ENCODE measurements at places on chromosomes 4 and X.

DNA sequence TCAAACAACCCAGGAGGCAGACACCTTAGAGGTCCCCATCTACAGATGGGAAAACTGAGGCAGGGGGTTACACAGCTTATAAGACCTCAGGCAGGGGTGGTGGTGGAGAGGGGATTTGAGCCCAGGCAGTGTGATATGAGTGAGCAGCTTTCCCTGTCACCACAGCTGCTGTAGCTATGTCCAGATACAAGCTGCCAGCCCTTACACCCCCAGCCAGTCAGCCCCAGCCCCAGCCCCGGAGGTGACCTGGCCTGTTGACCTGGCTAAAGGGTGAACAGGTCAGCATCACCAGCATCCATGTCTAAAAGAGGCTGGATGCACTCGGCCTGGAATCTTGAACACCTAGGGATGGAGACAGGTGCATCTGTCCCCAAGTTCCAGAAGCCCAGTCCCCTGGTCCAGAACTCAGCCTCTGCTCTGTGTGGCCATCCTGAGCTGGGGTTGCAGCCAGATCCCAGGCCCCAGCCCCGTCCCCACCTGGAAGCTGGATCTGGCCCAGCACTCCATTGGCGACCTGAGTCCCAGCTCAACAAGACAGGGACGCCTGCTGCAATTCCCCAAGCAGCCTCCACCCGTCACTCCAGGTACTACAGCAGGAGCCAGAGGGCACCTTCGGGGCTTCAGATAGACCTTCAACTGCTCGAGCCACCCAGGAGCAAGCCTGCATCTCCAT lies 89.5 kb downstream of the JAKMIP1 start:
- no peak for DNase-seq

GRCh38 chr4:167966143-167966542 lies 126.2 kb upstream of the ANXA10 start:
- no peak for DNase-seq

- DNase-seq = no peak
These were observed 87.7 kb downstream of the NAP1L3 start for GRCh38 chrX:93585661-93586060.

DNA sequence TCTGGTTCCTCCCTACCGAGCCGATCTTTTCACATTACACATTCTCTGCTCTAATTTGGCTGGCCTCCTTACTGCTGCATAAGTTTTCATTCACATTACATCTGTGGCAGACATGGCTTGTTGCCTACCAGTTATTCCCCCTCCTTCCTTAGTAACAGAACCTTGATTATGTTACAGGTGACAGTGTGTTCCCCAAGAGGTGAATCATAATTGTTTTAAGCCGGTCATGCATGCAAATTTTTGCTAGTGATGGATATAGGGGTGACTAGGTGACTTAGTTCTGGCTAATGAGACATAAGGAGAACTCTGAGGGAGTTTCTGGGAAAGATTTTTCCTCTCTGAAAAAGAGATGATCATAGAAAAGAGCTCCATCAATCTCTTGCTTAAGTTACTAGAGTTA lies 8.4 kb upstream of the LAMP2 start:
- no peak for DNase-seq

GRCh38 chr4:5504486-5504885 lies 203.9 kb downstream of the EVC2 start:
- DNase-seq = no peak

DNA sequence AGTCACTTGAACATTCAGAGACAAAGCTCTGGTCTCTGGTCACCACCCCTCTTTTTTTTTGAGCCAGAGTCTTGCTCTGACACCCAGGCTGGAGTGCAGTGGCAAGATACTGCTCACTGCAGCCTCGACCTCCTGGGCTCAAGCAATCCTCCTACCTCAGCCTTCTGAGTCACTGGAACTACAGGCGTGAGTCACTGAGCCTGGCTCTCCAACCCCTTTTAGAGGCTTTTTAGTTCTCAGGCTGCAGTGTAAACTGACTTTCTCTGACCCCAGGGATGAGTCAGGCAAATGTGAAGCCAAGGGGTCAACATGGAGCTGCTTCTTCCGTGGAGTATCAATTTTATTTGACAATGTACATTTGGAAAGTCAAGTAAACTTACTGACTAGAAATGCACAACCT lies 229.2 kb downstream of the PTTG2 start:
- no peak for DNase-seq

DNA sequence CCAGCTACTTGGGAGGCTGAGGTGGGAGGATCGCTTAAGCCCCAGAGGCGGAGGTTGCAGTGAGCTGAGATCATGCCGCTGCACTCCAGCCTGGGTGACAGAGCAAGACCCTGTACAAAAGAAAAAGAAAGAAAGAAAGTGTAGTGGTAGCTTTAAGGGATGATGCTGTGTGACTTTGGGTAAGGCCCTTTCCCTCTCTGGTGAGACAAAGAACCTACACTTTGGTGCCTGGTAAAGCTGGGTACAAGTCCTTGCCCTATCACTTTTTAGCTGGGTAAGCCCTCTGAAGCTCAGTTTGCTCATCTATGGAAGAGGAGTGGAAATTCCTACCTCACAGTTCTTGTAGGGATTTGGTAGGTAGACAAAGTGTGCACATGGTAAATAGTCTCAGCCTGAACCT lies 1.7 kb upstream of the IQSEC2 start:
- DNase-seq = no peak

GRCh38 chrX:135544338-135544948 lies 24.0 kb downstream of the INTS6L start:
- DNase-seq = no peak

DNA sequence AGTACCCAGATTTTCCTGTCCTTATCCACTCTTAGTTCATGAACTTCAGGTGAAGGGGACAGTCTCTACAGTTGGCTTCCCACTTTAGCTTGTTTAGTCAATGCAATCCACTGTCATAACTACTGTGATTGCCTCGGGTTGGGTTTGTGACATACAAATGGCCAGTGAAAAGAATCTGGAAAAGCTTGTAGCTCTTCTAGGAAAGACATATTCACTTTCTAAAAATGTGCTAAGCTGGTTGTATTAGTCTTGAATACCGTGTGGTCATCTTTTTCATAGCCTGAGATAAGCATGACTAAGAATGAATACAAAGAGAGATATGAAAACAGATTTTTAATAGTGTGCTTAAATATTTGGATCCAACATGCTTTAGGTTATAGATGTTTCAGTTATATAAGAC lies 1443.5 kb upstream of the IGFBP7 start:
- no peak for DNase-seq

DNA sequence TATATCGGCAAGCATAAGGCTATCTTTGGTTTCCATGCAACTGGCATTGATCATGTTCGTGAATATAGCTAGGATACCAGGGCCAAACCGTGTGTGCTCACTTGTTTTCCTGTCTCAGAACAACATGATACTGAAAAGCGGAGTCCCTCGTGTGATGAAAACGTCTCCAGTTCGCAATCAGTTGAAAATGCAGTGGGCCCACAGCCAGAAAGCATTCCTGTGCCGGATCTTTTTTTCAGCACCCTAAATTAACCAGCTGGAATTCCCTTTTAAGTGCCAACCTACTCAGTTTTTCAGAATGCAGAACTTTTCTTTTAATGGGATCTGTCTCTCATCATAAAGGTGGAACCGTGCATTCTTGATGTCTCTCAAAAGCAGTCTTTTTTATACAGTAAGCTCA lies 130.8 kb upstream of the FRG1 start:
- no peak for DNase-seq

DNA sequence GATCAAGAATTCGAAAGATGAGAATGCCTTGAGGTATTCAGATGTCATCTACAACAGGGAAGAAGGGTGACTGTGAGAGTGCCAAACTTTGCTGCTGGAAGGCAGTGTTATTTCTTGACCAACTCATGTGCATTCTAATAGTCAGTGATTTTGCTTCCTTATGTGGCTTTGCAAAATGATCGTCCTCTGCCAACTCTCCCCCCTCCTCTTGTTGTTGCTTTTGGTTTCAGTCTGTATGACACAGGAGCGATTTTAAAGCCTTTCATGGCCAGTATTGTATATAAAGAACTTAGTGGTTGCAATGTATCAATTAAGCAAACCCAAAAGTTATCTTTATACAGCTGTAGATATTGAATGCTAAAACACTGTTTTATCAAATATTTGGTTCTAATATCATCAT lies 379.1 kb downstream of the IL1RAPL1 start:
- DNase-seq = no peak

DNA sequence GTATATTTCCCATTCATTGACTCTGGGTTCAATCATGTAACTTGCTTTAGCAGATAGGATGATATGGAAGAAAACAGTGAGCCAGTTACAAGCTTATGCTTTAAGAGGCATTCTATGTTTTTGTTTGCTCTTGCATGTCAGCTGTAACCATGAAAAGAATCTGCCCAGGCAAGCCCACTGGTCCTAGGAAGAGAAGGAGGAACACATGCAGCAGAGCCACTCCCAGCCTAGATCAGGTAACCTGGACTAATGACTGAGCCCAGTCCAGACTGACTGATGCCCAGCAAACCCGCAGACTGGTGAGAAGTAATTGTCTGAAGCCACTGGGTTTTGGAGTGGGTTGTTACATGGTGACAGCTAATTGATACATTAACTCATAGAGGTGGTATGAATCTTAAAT lies 167.9 kb downstream of the COL4A6 start:
- no peak for DNase-seq

GRCh38 chrX:53798281-53798680 lies 111.8 kb upstream of the HUWE1 start:
- DNase-seq = no peak

DNA sequence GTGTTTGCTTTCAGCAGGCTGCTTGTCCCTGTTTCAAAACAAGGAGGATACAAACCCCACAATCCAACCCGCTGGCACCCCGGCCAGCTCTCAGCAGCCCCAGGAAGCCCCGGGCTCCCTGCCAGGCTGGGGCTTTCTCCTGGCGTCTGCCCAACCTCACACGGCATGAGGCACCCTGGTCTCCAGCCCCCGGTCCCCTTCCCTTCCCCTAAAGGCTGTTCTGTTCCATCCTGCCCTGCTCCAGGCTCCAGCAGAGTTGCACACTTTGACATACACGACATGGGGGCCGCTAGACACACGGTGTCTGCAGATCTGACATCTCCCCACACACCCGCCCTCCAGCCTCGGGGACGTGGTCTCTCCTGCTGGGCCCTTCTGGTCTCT lies 107.7 kb upstream of the ADRA2C start:
- no peak for DNase-seq

- no peak for DNase-seq
These were observed 663 bp upstream of the USP53 start for GRCh38 chr4:119211867-119212233.

DNA sequence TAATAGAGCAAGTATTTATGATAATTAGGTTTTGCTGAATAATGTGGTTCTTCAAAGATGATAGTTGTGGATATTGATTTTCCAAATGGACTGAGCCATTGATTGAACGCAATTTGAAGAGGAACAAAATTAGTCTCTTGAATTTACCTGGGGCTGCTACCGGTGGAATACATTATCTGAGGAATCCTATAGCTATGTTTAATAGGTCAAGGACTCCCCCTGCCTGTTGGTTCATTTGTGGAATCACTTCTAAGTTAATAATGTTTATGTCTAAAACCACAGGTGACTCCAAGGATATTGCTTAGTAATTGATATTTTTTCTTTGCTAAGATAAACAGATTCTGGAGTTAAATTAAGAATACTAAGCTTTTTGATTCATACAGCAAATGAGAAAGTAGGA lies 576.0 kb upstream of the PABPC4L start:
- no peak for DNase-seq

GRCh38 chrX:24435060-24435459 lies 30.0 kb upstream of the PDK3 start:
- no peak for DNase-seq

DNA sequence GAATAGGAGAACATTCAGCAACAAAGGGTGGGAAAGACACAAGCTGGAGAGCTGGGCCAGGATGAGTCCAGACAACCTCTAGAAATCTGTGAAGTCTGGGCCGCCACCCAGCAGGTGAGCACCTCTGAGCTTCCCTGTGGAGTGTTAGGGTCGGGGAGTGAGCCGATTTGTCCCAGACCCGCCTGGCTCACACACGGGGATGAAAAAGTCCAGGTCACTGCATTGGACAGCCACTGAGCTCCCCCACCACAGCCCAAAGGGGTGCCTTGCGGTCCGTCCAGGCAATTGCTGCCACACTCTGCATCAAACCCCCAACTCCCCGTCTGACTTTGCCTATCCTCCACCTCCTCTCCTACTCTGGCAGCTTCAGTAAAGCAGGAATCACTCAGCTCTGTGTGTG lies 38.7 kb downstream of the NHSL2 start:
- DNase-seq = no peak

- no peak for DNase-seq
These were observed 833.3 kb upstream of the INTU start for GRCh38 chr4:126799416-126799815.

GRCh38 chrX:53227224-53227765 lies 2.3 kb upstream of the KDM5C start:
- no peak for DNase-seq

DNA sequence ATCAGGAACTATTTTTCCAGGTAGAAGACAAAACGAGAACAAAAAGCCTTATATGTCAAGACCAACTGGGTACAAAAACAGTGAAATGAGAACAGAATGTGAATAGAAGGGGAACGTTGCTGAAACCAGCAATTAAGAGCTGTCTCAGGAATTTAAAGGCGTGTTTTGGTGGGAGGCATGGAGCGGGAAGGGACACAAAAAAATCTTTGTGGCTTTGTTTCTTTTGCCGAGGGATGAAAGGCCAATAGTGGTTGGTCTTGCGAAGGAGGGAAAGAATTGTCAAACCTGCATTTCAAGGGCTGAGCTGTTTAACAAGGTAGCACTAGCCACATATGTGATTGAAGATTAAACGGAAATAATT lies 103.8 kb downstream of the USP46 start:
- DNase-seq = no peak

DNA sequence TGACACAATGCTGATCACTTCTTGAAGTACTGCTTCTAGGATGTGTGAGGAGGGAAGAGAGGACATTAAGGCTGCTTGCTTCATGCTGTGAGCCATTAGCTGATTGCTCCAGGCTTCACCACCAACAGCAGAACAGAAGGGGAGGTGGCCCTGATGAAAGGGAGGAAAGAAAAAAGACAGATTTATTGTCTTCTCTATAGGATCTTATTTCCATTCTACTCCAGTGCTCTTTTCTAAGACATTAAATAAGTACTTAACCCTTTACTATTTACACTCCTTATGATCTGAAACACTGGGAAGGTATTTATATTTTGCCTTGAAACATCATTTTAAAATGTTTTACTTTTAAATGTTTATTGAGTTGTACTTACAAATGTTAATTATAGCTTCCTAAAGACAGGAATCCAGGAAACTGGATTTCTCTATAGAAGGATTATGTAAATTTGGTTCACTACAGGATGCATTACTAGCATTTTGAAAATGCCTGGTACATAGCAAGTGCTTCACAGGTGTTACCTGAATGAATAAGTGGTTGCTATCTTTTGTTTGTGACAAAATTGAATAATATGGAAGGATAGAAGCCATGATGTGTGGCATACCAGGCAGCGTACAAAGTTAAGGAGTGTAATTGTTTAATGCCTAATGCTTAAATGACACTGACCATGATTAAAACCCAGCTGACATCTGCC lies 680.9 kb upstream of the ATOH1 start:
- DNase-seq = no peak
